ENCODE measurements at places on chromosomes 3 and 15.

GRCh38 chr15:91126080-91126479, 26.0 kb downstream of the SV2B start:
- no peak for DNase-seq

DNA sequence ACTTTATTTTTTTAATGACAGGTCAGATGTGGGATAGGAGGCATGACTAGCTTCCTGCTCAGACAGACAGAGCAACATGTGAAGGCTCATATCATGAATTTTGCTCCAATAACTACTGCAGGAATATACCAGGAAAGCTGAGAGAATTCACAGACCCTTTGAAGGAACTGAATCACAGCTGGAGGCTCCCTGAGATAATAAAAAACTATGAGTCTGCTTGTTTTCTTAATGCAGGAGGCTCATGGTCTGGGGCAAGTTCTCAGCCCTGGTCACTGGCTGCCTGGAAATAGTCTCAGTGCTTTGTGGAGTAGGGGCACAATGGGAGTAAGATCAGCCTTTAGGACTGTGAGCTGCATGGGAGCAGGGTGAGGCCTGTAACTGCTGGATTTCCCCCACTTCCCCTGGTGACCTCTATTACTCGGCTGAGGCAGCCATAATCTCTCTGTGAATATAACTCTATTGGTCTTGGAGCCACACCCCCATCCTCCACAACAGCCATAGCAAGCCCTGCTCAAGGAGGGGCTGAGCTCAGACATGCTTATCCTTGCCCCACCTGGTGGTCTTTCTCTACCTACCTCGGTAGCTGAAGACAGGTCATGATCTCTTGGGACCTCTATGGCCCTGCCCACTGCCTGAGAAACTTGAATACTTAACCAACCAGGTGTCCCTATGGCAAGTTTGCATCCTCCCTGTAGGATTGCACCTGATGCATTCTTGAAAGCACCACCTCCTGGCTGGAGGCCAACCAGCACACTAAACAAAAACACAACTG, 281.6 kb upstream of the TMCO5A start:
- DNase-seq, result no peak

DNA sequence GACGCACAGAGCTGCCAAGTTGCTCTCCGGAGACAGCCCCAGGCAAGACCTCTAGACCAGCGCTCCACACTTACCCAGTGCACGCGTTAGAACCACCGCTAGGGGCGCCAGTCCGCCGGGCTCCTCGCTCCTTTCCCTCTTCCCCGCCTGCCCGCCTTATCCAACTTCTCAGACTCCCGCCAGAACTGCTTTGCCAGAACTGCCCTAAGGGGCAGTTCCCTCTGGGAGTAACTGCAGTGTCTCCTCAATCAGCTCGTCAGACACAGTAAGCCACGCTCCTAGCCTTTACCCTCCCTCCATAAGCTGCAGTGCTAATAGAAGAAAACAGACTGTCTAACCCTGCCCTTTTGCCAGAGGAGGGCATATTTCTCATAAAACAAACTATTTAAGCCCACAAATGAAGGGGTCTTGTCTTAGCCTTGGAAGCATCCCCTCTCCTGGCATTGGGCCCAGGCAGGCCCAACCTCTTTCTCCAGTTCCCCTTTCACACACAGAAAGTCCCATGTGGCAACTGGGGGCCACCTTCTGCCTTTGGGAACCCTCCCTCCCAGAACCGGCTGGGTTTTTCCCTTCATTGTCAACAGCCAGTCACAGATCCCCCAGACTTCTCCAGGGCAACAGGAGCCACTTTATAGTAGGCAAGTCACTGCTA, 3.7 kb downstream of the BMF start:
- DNase-seq, result peak; percentile 72

DNA sequence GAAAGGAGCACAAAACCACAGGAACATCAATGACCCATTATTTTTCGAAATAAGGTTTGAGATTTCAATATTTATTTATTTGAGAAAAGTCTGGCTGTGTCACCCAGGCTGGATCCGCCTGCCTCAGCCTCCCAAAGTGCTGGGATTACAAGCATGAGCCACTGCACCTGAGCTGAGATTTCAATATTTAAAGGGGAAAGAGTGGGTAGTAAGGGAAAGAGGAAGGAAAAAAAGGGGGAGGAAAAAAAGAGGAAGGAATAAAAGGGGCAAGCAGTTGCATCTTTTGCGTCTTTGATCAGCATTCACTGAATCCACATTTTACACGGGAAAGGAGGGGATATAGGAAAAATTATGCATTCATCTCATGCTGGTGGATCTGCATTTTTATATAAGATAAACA, 47.4 kb downstream of the ERICH6 start:
- no peak for DNase-seq

DNA sequence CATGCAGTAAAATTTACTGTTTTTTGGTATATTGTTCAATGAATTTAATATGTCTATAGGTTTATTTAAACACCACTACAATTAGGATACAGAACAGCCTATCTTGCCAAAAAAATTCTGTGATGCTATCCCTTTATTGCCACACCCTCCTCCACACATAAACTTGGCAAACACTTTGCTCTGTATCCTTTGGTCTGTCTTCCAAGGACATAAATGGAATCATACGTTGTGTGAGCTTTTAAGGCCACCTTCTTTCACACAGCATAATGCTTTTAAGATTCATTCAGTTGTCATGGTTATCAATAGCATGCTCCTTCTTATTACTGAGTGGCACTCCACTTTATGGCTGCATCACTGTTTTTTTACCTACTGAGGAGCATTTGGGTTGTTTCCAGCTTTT, 71.5 kb downstream of the CERS3 start:
- DNase-seq, result no peak

GRCh38 chr3:63945558-63946096, 33.4 kb upstream of the SCAANT1 start:
- no peak for DNase-seq

GRCh38 chr3:11607816-11608215, 35.9 kb downstream of the VGLL4 start:
- no peak for DNase-seq

GRCh38 chr3:28317438-28318022, 31.0 kb upstream of the ZCWPW2 start:
- DNase-seq, result no peak

- no peak for DNase-seq
These were observed 54.5 kb upstream of the LRIG1 start for GRCh38 chr3:66555214-66555844.

GRCh38 chr3:150703299-150703755, 393 bp downstream of the ERICH6 start:
- DNase-seq, result peak; percentile 19

GRCh38 chr15:93983526-93983925, 247.8 kb upstream of the MCTP2 start:
- DNase-seq, result no peak

DNA sequence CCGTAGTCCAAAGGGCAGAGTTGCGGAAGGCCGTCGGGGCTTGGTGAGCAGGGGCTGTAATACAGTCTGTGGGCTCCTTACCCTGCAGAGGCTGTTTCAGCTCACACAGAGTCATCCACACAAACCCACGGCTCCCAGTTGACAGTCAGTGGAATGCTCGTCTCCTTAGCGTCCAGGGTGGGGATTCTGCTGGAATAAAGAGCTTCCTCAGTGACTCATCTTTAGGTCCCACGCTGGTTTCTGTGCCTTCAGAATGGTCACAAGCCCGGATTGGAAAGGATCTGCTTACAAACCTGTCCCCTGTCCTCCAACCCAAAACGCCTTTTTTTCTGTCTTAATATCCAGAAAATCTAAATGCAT, 201.3 kb upstream of the TPM1 start:
- DNase-seq, result no peak

DNA sequence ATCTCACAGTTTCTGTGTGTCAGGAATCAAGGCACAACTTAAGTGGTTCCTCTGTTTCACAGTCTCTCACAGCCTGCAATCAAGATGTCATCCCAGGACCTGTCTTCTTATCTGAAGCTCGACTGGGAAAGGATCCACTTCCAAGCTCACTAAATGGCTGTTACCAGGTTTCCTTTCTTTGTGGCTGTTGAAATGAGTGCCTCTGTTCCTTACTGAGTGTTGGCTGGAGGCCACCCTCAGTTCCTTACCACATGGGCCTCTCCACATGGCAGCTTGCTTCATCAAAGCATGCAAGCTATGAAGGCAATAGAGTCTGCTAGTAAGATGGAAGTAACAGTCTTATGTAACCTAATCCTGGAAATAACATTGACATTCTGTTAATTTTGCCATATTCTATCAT, 174.0 kb downstream of the ERC2 start:
- no peak for DNase-seq

DNA sequence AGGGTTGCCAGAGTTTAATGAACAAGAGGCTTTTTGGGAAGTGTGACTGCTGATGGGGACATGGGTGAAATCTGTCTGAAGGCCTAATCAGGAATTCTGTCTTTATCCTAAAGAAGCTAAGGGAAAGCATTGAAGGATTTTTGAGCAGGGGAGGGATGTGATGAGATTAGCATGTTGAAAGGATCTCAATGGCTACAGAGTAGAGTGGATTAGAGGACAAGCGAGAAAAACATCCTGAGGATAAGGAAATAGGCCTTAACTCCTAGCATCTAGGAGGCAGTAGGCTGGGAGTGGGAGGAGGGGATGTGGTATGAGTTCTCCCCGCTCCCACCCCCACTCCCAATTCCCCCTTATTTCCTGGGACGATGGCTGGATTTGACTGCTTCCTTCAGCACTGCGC, 35.1 kb upstream of the SNTN start:
- no peak for DNase-seq

DNA sequence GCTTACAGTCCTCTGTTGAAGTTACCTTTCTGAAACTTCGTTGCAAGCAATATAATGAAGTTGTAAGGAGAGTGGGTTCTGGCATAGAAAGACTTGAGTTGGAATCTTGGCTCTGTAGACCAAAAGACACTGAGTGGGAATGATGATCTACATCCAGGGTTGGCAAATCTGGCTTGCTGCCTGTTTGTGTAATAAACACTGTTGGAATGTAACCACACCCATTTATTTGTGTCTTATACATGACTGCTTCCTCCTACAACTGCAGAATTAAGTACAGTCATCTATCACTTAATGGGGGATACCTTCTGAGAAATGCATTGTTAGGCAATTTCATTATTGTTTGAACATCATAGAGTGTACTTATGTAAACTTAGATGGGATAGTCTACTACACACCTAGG, 178.4 kb upstream of the SUCLG2 start:
- no peak for DNase-seq

- DNase-seq, result no peak
These were observed 74.8 kb downstream of the NUP210 start for GRCh38 chr3:13345284-13345683.

- DNase-seq, result no peak
These were observed 88.9 kb downstream of the ADAMTS17 start for GRCh38 chr15:100252779-100253417.

DNA sequence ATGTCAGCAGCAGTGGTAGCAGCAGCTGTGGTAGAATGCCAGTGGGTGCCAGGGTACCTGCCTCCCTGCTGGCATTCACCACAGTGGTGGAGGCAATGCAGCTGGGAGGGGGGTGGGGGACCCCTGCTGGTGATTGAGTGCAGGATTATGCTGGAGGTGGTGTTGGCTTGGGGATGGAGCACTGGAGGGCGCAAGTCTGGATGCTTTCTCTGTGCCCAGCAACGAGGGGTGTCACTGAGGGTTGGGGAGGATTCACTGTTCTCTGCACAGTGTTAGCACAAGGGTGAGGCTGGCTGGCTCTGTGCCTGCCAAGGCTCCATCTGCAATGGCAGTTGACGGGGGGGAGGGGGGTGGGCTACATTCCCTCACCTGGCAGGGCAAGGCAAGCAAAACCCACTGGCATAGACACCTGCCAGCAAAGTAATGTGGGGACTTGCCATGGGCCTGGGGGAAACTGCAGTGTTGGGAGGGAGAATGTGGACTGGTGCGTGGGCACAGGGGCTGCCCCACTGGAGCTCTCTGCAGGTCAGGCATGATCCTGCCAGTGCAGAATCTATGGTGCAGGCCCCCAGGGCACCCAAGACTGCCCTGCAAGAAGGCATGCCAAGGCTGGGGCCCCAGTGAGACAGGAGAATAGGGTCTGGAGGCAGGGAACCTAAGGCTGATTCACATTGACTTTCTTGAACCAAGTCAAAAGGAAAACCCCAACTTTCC, 64.3 kb downstream of the MINDY4B start:
- DNase-seq, result no peak

DNA sequence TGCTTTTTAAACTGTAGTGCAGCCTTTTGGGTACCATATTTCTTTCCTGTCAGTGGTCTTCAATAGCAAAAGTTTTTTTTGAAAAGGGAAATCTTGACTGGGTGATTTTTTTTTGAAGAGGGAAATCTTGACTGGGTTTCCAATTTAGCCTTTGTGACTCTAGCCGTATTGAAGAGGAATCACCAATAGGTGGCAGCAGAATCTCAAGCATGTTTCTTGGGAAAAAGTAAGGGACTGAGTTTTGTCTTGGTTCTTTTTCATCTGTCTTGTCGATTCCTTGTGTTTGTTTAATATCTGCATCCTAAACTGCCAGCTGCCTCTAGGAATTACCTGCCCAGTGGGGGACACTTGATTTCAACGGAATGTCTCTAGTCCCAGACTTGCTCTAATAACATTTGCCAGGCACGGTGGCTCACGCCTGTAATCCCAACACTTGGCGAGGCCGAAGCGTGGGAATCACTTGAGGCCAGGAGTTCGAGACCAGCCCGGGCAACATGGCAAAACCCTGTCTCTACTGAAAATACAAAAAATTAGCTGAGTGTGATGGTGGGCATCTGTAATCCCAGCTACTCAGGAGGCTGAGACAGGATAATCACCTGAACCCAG, 89.2 kb downstream of the RBPMS2 start:
- DNase-seq, result no peak

GRCh38 chr3:158097593-158098308, 8.5 kb downstream of the SHOX2 start:
- DNase-seq, result peak; percentile 56
